ENCODE measurements at places on chromosomes 16 and 17.

DNA sequence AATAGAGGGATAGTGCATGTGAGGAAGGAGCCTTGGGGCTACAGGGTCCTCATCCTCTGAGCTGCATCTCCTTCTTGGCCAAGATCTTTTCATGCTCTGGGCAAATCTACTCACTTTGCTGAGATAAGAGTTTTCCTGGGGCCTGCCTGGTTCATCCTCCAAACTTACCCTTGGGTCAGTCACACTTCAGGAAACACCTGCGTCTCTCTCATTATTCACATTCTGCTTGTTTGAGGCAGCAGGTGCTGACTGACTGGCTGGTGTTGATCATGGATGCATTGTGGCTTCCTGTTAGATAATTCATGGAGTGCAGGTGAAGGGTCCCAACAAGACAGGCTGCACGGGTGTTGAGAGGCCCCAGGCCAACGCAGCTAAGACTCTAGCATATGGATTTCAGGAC lies 162.6 kb downstream of the SALL1 start:
- DNase-seq = no peak

DNA sequence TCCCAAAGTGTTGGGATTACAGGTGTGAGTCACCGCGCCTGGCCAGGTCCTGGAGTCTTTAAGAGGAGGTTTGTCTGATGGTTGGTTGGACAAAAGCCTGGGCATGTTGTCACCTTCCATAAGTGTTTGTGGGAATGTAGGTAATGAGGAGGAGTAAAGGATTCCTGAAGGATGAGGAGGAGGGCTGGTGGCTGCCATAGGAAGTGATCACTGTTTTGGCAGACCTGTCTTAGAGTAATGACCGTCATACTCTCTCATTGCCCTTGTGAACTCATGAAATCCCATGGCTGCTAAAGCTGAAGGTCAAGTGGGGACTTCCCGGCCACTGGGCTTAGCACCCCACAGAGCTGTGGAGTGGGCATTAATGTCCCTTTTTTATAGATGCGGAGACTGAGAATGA lies 40.5 kb downstream of the TENT4B start:
- DNase-seq = no peak

DNA sequence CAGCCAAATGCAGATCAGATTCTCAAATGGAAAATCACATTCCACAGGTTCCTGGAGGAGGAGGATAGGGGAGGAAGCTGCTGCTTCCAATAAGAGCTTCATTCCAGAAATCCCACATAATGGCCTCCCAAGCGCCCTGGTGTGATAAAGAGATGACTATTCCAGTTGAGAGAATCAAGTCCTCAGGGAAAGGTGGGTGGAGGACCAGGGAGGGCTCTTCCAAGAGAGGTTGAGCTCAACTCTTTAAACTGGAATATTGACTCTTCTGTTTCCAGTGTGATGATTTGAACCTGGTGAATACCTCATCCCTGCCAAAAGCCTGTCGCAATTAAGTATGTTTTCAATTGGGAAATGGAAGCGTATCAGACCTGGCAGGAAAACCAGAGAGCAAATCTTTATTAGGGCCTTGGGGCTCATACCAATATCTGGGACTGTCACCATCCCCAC lies 81.4 kb upstream of the DYNLRB2 start:
- no peak for DNase-seq

- DNase-seq = no peak
Measured at GRCh38 chr17:66829386-66829864, 5.5 kb upstream of the CACNG5 start.

DNA sequence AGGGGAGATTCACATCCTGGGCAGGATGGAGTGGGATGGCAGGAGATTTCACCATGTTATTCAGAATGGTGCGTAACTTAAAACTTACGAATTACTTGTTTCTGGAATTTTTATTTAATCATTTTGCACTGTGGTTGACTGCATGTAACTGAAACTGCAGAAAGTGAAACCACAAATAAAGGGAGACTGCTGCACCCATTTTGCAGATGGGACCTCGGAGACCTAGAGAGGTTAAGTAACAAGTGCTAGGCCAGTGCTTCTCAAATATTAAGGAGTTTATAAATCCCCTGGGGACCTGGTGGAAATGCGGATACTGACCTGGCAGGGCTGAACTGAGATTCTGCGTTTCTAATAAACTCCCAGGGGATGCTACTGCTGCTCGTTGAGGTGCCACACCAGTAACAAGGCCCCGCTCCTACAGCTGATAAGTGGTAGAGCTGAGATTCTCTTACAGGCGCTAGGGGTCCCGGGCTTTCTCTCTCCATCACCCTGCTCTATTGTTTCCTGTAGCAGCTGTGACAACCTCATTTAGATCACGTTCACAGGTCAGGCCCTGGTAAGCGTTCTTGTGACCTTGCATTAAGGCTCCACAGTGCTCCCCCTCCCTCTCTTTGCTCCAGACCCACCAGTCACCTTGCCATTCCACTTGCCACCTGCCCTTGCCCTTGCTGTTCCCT lies 167.1 kb upstream of the CDH13 start:
- no peak for DNase-seq

DNA sequence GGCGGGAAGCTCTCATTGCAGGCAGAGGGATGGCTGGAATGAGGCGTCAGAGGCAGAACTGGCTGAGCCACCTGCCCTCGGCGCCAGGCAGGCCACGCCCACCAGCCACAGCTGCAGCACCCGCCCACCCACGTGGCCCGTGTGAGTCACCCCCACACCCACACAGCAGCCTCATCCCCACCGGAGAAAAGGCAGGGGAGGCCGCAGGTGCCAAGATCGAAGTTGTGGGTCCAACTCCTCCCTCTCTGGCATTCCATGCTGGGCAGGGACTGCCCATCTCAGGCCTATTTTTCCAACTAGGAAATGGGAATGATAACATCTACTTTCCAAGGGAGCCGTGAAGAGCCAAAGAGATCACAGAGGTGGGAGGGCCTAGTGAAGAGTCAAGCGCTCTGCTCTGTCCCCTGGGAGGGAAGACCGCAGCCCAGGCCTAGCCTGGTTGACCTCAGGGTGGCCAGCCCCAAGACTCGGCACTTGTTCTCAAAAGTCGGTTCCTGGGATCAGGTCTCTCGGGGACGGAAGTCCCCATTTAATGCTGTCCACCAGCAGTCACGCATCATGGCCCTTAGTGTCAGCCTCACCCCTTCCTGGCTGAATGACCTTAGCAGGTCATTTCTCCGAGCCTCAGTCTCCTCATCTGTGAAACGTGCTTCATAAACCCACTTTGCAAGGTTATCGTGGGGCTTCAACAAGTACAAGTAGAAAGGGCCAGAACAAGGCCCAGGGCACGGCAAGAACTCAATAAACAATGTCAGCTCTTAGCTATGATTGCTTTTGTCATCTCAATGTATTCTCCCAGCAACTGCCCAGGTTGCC lies at the start of gene TRPV3:
Gene TRPV3, minus strand, starts transcription at position 45 of the 816 bp plus-strand sequence. CDS start 2,962 bp downstream, outside the sequence.
- no peak for DNase-seq

DNA sequence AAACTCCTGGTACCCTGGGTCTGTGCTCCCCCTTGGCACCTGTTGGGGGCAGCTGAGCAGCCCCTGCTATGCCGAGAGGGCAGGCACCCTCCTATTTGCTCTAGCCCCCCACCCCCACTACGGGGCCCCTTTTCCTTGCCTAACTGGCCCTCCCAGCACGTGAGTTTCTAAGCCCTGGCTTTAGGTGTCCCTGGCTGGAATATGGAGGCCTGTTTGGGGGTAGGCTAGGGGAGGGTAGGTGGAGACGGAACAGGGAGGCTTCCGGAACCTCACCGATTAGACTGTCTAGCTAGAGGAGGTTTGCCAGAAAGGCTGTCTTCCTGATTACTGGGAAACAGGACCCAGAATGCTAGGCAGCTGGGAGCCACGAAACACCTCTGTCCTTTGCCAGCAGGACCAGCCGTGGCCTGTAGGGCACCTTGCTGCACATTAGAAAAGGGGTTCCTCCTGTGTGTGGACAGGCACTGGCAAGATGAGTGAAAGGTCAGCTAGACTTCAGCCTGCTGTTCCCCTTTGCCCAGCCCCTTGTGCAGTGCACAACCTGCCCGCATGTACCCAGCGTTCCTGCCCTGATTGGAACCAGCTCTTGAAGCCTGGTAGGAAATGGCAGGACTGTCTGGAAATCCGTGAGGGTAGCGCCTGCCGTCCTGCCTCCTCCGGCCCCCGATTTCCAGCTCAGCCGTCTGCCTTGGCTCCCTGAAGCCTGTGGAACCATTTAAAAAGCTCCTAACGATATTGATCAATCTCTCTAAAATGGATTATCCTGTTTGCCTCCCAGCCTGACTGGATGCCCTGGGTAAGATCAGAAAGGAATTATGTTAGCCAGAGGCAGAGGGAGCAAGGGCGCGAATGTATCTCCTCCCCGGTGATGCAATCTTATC lies 83.4 kb upstream of the GSE1 start:
- no peak for DNase-seq

DNA sequence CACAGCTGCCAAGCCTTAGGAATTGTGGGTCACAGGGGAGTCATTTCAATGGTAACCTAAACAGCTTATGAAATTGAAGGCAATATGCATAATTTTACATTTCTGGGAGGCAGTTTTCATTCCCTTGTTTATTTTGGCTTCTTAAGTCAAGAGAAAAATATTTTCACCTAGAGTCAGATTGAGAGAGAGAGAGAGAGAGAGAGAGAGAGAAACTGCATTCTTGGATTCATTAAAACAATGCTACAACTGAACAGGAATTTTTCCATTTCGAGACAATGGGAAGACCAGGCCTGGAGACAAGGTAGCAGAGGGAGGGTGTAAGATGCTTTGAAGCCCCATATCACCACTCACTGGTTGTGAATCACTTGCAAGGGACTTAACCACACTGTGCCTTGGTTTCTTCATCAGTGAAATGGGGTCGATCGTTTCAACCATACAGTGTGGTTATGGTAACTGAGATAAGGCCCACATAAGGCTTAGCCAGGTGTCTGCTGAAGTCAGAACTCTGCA lies 224.7 kb upstream of the IRX3 start:
- no peak for DNase-seq

GRCh38 chr17:4448197-4448980 lies 14.6 kb downstream of the SPNS3 start:
- DNase-seq = no peak

DNA sequence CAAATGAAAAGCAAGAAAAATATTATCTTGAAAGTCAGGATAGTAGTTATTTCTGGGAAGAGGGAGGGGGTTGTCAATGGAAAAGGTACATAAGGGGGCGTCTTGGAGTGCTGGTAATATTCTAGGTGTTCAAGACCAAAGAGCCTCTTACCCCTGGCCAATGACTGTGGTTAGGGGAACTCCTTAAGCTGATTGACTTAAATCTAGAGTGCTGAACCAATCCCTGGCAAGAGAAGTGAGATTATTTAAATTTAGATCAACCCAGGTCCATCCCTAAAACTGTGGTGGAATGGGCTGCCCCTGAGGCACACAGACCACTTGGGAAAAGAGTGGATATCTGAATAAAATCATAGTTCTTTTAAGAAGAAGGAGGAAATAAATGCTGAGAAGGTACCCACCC lies 174.1 kb downstream of the COPRS start:
- DNase-seq = no peak

Measured in bone marrow (tissue), 2 donors.